Stimulated activated CD4-positive, alpha-beta T cell treated with anti-CD3 and anti-CD28 coated beads, TNF-alpha, amount 100 ng/mL, for 4 hours (primary cell): ENCODE measurements at places on chromosomes 16 and 17.

- DNase-seq = no peak
These were observed 13.5 kb downstream of the GNAO1 start for GRCh38 chr16:56204816-56205215.

DNA sequence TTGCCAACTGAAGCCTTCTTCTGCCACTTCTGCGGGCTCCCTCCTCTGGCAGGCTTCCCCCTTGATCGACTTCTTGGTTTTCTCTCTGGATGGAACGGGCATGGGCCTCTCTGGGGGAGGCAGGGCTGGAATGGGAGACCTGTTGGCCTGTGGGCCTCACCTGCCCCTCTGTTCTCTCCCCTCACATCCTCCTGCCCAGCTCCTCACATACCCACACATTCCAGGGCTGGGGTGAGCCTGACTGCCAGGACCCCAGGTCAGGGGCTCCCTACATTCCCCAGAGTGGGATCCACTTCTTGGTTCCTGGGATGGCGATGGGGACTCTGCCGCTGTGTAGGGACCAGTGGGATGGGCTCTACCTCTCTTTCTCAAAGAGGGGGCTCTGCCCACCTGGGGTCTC lies 6.5 kb upstream of the LASP1NB start:
- no peak for DNase-seq

DNA sequence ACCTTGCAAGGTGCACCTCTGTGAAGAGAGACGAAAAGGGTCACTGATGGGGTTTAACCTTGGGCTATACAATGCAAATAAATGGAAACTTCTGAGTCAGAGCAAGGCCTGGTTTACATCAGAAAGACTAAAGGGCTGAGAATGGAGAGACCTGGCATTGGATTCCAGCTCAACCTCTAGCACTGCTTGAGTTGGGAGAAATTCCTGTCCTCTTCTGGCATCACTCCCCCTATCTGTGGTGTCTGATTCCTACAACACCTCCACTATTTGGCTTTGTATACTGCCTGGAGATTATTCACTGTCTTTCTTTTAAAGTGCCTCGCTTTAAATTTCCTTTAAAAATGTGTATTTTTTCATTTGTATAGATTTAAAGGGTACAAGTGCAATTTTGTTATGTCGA lies 68.8 kb downstream of the GPR139 start:
- no peak for DNase-seq

GRCh38 chr17:20066253-20066652 lies 57.1 kb downstream of the SPECC1 start:
- no peak for DNase-seq

DNA sequence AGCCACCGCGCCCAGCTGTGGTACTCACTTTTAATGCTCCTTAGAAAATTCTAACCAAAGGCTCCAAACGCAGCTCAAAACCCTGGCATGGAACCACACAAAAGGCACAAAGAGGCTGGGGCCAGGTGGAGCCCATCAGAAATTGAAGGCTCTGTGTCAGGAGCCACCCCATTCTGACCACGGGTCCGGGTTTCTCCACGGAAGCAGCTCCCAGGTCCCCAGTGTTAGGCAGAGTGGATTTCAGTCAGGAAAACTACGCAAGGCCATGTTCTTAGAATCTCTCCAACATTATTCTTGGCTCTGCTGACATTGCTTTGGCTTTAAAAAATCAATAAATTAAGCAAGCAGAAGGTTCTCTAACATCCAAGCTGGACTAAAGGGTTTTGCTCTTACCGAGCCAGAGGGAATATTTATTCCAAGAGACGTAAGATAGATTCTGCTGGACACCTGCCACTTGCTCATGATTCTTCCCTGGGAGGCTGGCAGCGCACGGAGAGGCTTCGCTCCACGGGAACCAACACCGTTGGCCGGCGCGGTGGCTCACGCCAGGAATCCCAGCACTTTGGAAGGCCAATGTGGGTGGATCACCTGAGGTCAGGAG lies 93.5 kb downstream of the NXN start:
- no peak for DNase-seq

- DNase-seq = no peak
These were observed 110.7 kb downstream of the WWOX start for GRCh38 chr16:78209951-78210661.

DNA sequence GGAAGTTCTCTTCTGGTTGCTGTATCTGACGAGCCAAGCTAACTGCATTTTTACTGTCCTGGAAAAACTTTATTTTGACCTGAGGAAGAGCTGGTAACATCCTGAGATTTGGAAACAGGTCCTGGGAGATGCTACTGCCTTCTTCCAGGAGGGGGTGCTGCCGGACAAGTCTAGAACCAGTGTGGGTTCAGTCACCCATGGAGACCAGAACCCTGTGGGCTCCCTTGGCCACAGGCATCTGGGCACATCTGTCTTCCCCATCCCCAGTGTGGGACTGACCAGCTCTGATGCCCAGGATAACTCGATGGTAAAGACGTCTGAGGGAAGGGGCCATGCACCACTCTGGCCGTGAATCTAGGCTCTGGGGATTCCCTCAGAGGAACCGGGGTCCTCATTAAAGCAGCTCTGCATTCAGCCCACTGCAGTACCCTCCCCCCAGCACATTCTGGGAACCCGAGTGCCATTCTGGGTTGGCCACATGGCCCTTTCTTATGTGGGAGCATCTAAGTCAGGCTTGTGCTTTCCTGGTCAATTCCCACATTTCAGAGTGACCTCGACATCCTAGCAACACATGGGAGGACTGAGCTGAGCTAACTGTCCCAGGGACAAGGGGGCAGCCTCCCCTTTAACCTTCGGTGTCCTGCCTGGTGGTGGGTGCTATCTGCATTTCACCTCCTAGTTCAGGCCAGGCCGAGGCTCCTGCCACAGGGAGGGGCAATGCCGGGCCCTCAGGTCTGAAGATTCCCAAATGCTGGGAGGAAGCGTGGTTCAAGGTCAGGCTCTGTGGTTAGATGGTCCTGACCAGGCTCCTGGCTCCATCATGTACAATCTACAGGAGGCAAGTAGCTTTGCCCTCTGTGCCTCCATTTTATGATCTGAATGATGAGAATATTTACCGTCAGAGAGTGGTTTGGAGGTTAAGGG lies 6.4 kb downstream of the C16orf86 start:
- DNase-seq = no peak

DNA sequence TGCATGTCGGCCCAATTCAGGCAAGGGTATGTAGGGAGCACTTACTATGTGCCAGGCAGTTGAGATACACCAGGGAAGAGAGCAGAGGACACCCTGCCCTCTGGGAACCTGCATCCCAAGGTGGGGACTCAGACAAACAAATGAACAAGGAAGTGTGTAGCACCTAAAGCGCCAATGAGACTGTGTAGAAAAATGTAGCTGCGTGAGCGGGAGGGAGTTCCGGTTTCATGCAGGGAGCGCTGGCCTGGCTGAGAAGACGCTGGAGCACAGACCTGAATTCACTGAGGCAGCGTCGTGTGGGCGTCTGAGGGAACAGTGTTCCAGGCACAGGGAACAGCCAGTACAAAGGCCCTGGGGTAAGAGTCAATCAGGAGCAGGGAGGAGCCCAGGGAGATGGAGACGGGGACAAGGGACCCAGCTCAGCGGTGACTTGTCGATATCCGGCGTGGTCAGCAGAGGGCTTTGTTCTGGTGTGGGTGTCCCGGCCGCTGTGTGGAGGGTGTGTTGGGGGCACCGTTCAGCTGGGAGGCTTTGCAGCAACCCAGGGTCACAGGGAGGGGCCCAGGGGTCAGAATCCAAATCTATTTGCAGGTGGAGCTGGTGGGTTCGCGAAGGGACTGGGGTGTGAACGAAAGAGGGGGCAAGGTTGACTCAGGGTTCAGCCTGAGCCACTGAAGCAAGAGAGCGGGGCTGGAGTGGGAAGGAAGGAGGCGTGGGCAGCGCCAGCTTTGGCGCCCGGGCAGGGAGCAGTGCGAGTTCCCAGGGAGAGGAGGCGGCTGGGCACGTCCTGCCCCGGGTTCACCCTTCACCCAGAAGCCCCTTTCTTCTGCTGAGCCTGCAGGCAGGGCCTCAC lies 17.8 kb upstream of the OSGIN1 start:
- DNase-seq = no peak

GRCh38 chr17:83012200-83012785 lies 67.1 kb upstream of the METRNL start:
- no peak for DNase-seq
